Tongue (tissue), 3 donors: ENCODE measurements at places on chromosomes 6 and 20. TPM values are rescaled to one million over a fixed set of nuclear protein-coding genes. Genes with fewer than 3 reads are reported as not detected.

GRCh38 chr20:17172836-17173516 is 53.9 kb upstream of the PCSK2 start:
- no peak for DNase-seq

GRCh38 chr20:44532981-44533331 is 11.1 kb upstream of the SERINC3 start:
- DNase-seq, result no peak

DNA sequence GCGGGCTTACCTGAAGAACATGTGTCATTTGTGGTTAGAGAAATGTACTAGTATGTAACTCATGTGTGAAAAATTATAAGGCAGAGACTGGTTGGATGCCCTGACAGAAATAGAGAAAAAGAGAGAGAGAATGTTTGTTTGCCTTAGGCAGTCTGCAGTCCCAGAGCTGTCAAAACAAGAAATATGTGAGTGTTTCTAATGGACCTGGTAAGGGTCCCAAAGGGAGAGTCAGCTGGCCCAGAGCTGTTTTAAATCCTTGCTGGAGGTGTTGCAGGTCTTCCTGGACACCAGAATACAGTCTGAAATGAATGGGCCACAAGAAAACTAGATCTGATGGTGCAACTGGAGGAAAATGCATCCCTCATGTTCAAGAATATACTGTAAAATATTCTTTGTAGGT is 158.3 kb upstream of the OGFRL1 start:
- no peak for DNase-seq

DNA sequence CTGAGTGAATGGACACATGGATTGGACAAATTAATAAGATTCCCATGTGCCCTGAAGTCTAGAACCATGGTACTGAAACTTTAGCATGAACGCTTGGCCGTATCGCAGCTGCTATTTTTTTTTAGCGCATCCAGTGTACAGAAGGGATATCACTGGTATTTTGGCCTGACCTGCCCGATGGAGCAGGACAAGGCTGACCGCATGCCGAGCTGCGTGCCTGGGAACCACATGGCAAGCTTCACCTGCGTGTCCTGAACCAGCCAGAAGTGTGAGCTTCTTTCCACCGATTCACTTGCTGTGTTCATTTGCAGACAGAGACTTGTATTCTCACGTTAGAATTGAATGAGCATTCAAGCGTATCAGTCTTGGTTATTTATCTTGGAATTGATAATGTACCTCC is 145.7 kb downstream of the CDH4 start:
- no peak for DNase-seq

- DNase-seq, result no peak
Measured at GRCh38 chr20:16749573-16749972, 1.4 kb downstream of the OTOR start.

DNA sequence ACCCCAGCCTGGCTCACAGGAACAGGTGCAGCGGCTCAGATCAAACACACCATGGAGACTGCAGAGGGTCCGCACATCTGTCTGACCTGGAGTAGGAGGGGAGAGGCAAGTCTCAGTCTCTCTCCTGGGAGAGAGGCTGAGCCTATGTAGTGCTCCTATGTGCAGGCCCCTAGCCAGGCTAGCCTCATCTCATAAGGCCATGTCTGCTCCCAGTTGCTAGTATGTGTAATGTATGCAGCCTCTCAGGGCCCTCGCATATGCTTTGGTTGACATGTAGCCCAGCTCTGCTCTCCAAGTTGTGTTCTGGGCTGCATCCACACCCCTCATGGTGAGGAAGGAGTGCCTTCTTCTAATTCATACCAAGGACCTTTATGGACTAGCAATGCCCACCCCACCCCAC is 11.8 kb downstream of the TNXB start:
- no peak for DNase-seq

- no peak for DNase-seq
Measured at GRCh38 chr6:16049168-16049567, 79.7 kb upstream of the MYLIP start.

- DNase-seq, result no peak
Measured at GRCh38 chr6:53353624-53354023, 4.9 kb upstream of the ELOVL5 start.

- DNase-seq, result no peak
Measured at GRCh38 chr6:16136621-16137450, 8.0 kb downstream of the MYLIP start.

- no peak for DNase-seq
Measured at GRCh38 chr6:116497113-116497676, 14.2 kb upstream of the CALHM5 start.

- DNase-seq, result peak; percentile 81
Measured at GRCh38 chr6:148720406-148720805, 26.4 kb upstream of the UST start.

- no peak for DNase-seq
Measured at GRCh38 chr6:125869427-125869826, 78.7 kb downstream of the NCOA7 start.

GRCh38 chr20:62914970-62915457 is 11.3 kb downstream of the DIDO1 start:
- DNase-seq, result peak; percentile 87

- no peak for DNase-seq
Measured at GRCh38 chr6:127205036-127205435, 61.6 kb upstream of the RNF146 start.

DNA sequence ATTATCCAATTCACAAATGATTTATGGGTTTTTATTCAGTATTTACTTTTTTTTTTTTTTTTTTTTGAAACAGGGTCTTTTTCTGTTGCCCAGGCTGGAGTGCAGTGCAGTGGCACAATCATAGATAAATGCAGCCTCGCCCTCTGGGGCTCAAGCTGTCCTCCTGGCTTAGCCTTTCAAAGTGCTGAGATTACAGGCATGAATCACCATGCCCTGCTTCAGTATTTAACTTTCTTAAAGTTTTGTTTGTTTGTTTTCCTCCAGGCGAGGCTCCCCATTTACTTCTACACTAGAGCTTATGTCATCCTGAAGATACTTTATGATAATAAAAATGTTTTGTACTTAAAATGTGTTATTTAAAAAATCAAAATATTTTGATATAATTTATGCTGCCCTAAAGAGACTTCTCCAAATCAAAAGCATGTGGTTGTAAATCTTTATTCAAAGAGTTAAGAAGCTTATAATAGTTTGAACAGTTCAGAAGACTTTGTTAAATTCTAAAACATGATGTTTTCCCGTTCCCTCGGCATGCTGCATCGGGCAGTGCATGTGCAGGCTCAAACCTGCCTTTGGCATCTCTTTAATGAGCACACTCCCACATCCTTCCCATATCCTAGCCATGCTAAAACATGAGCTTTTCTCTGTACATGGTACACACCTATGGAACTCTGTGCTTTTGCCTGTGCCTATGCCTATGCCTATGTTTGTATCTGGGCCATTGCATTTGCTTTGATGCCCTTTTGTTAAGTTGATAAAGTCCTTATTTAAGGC is 11.0 kb downstream of the SMPDL3A start:
- DNase-seq, result peak; percentile 42

GRCh38 chr20:7692478-7692877 is 247.8 kb downstream of the HAO1 start:
- no peak for DNase-seq

- DNase-seq, result no peak
Measured at GRCh38 chr6:142225115-142225514, 76.7 kb upstream of the ADGRG6 start.

- DNase-seq, result no peak
Measured at GRCh38 chr6:124539096-124539495, 423.1 kb upstream of the RNF217 start.

- no peak for DNase-seq
Measured at GRCh38 chr6:104306211-104306610, 553.5 kb downstream of the HACE1 start.

GRCh38 chr6:102619585-102619984 is 1226.1 kb downstream of the GRIK2 start:
- peak; percentile 9 for DNase-seq

MRPS18A gene
- total RNA-seq, result 31.4 TPM

MMP24 gene
- total RNA-seq, result 0.10 TPM

TFAP2D gene
- total RNA-seq, result not detected

DSP gene
- 167 TPM for total RNA-seq

TTK gene
- 16.6 TPM for total RNA-seq

HRH3 gene
- 0.62 TPM for total RNA-seq

ASXL1 gene
- total RNA-seq, result 65.6 TPM

SRMS gene
- total RNA-seq, result not detected

TULP4 gene
- total RNA-seq, result 475 TPM

SPEF1 gene
- total RNA-seq, result not detected

COL21A1 gene
- 95.0 TPM for total RNA-seq
